ENCODE measurements at places on chromosomes 7 and 10. TPM values are rescaled to one million over a fixed set of nuclear protein-coding genes. Genes with fewer than 3 reads are reported as not detected.

GRCh38 chr7:45035893-45036292 lies 35.9 kb downstream of the CCM2 start:
- DNase-seq = no peak

DNA sequence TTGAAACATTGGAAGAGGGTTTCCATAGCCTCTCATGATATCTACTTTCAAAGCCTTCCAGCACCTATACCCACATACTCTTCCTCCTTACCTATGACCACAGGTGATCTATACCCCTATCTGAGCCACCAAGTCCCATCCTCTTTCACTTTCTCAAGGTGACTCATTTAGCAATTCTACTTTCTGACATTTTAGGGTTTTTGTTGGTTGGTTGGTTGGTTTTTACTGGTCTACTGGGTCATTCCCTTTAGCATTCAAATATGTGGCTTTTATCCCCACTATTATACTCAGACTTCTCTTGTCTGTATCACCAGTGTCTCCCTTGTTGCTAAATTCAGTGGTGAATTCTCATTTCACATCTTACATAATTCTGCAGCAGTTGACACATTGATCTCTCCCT lies 130.4 kb upstream of the STEAP4 start:
- no peak for DNase-seq

GRCh38 chr7:87877366-87878040 lies 1.2 kb downstream of the DBF4 start:
- DNase-seq = peak; percentile 26

DNA sequence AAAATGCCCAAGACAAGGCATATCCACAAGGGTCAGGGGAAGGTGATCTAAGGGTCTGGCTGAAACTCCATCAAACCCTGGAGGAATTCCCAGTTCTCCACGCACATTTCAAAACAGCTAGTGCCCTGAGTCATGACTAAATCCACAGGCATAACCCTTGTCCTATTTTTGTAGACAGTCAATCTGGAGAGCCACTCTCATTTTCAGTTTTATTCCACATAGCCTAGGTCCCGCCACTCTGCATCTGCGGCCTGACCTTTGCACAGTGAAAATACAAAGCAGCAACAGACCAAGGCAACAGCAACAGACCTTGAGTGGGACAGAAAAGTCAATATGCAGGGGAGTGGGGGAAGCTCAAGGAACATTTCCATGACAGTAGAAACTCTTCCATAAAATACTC lies 201.4 kb upstream of the NPVF start:
- peak; percentile 59 for DNase-seq

DNA sequence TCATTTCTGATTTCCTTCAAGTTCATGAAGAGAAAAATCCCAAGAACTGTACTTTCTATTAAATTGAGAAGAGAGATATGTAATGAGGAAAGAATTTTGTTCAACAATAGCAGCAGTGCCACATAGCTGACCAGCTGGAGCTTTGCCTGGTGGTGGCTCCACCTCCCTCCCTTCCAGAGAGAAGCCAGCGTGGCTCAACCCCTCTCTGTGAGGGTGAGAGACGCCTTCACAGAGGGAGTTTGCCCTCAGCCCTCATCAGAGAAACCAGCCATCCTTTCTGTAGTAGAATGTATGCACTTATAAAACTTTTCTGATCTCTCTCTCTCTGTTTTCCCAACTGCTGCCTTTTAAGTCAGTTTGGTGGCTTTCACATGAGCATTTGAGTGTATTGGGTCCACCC lies 20.5 kb upstream of the COL1A2 start:
- peak; percentile 98 for DNase-seq

- DNase-seq = no peak
Measured at GRCh38 chr7:25996006-25996408, 156.0 kb upstream of the NFE2L3 start.

DNA sequence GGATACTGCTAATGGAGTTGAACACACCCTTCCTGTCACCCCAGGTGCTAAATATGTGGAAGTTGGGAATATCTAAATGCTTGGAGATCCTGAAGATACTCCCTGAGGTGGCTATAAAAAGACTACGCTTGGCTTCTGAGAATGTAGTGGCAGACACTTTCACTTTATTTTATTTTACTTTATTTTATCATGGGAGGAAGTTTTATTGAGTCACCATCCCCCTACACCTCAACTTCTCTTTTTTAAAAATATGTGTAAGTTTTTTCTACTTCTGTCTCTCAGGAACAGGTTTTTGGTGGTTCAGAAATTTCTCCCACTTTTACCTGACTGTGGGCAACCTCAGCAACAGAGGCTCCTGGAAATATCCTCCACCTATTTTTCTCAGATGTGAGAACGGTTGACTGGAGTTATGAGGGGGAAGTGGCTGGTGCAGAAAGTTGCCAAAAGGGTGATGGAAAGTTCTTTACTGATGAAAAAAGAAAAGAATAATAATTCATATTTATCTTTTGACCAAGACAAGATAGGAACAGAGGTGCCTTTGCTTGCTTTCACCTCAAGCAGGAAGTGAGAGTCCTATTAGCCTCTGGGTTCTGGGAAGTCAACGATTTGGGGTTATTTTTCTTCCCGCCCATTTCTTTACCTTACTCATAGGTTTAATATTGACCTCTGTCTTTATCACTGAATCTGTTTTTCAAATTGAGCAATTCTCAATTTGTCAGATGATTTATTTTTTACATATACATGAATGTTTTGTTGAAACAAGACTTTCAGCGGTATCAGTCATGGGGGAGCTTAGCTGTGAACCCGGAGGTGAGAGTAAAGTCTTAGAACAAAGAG lies 103.6 kb downstream of the AHR start:
- no peak for DNase-seq

GRCh38 chr10:119359025-119359424 lies 151.7 kb downstream of the GRK5 start:
- no peak for DNase-seq

- peak; percentile 46 for DNase-seq
Measured at GRCh38 chr10:132684164-132684891, 101.6 kb downstream of the NKX6-2 start.

DNA sequence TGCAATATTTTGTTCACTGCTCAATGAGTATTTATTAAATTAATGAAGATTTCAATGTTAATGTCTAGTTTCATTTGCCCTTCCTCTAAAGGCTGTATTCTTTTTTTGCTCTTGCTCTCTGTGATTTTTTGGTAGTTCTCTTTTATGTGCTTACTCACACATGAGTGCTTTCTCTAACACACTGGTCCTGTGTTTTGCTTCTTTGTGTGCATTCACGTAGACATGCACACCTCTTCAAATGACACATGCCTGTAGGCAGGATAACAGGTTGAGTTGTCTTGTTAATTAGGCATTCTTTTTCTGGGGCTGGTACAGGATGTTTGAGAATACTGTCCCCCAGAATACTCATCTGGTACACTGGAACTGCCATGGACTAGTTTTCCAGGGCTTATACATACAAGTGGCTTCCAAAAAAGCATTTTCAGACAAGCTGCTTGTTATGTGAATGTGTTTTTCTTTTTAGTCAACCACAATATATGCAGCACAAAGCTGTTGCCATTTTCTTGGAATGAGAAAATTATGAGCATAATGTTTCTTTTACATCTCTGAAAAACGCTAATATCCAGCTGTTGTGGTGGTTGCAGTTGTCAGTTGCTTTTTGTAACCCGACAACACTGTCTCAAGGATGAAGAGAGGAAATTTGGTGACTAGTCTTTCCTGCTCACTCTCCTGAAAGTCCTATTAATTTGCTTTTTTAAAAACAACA lies 416.4 kb downstream of the AUTS2 start:
- no peak for DNase-seq

- DNase-seq = no peak
Measured at GRCh38 chr7:119842337-119842736, 430.6 kb upstream of the KCND2 start.

- no peak for DNase-seq
Measured at GRCh38 chr7:32489788-32490126, 423 bp downstream of the LSM5 start.

- no peak for DNase-seq
Measured at GRCh38 chr7:75660566-75661215, 78.0 kb downstream of the HIP1 start.

- DNase-seq = no peak
Measured at GRCh38 chr10:1063232-1063865, 7.2 kb downstream of the WDR37 start.

- DNase-seq = no peak
Measured at GRCh38 chr10:59991117-59991516, 84.8 kb upstream of the CCDC6 start.

DNA sequence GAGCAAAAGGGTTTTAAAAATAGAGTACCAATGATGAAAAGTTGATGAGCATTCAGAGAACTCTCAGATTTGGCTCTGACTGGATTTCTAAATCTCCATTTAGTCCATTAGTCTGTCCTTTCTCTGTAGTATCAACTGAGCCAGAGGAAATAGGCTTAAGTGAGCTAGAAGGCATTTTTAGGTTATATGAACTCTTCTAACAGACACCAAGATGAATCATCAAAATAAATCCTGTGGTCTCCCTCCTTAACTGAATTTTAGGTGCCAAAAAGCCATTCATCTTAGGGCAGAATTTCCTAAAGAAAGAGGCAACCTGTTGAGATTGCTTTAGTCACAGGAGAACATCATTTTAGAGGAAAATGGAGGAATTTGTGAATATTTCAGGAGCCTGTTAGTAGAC lies 305.1 kb downstream of the AUTS2 start:
- DNase-seq = peak; percentile 3

GRCh38 chr7:128701062-128701785 lies 29.1 kb downstream of the GARIN1A start:
- DNase-seq = no peak

DNA sequence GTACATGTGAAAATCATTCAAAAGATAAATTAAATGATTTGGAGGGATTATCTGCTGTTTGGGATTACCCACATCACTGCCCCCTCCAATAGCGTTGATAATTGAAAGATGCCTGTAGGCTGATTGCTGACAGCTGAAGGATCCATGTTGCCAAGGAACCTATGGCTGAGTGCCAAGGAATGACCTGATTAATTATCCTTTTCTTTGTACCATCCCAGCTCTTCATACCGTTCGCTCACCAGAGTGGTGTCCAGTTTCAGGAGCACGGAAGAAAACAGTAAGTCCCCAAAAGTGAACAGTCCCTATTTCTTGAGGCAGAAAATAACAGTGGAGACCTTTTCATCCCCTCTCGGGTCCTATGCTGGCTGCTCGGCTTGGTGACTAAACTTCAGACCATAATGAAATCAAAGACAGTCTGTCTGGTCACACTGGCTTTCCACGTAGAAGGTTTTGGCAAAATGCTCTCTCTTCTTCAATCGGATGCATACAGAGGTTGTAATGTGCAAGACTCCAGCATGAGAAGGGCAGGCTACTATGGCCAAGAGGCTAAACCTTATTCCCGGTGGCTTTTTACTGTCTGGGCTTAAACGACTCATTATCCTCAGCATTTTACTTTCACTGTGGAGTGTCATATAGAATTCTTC lies 108.8 kb downstream of the SPAG6 start:
- peak; percentile 38 for DNase-seq

GRCh38 chr10:2173327-2173726 lies 436.0 kb upstream of the ADARB2 start:
- DNase-seq = no peak

- peak; percentile 32 for DNase-seq
Measured at GRCh38 chr7:41700044-41700471, 2.8 kb downstream of the INHBA start.

DNA sequence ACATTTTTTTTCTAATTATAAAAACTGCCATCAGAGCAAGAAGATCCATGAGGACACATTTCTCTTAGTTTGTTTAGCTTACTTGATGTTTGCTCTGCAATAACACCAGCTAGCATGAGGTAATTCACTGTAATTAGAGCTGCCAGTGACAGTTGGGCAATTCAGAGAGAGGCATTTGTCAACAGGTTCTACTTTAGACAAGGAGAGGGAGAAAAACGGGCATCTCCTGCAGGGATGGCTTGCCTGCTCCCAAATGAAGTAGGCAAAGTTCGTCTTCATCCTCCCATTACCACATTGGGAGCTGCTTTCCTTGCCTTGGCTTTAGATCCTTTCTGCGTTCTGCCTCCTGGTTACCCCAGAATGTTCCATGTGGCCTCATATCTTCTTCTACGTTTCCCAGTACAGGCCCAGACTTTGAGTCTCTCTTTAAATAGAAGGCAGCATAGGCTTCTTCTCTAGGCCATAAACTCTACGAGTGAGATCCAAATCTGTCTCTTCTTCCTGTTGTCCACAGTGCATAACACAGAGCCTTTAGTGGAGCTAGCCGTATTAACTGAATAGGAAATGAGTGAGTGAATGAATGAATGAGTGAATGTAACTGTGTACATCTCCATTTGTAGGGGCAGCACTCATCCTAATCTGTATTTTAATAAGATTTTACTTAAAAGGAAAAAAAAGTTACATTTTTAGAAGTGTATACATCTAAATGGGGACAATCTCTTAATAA lies 21.2 kb downstream of the ASB15 start:
- no peak for DNase-seq

DNA sequence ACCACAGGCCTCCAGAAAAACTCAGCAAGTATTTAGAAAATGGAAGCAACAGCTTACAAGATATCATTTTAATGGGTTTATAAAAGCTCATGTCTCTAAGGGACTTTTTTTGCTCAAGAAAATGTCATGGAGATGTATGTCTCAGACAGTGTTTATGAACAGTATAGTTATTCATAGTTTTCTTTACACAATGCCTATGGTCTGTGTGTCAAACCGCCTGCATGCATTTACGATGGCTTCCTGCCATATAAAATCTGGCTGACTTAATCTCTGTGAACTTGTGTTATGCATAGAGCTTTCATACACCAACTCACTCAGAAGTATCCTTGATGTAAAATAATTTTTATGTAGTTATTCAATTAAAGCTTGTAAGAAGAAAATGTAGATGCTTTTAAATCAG lies 1314.2 kb upstream of the LRRTM3 start:
- DNase-seq = no peak

GRCh38 chr10:29588629-29589421 lies 45.9 kb downstream of the SVIL start:
- peak; percentile 68 for DNase-seq

GRCh38 chr7:155358066-155358947 lies 60.6 kb downstream of the INSIG1 start:
- peak; percentile 26 for DNase-seq

GRCh38 chr10:80186364-80187012 lies 18.8 kb downstream of the ANXA11 start:
- peak; percentile 57 for DNase-seq

GRCh38 chr10:23525406-23525805 lies 86.5 kb downstream of the OTUD1 start:
- DNase-seq = peak; percentile 40

GRCh38 chr7:132545756-132546155 lies 30.5 kb downstream of the PLXNA4 start:
- no peak for DNase-seq

The SPDYE9 gene
- not detected for total RNA-seq

The CACNB2 gene
- total RNA-seq = 0.32 TPM

The LRRC18 gene
- total RNA-seq = not detected

The FAM221A gene
- total RNA-seq = 0.43 TPM

The RNF32 gene
- total RNA-seq = 1.1 TPM

The CTTNBP2 gene
- total RNA-seq = not detected

The GRM8 gene
- not detected for total RNA-seq

The TLX1 gene
- not detected for total RNA-seq

The CPSF4 gene
- total RNA-seq = 44.9 TPM

The INSYN2A gene
- 0.43 TPM for total RNA-seq

The OTUD1 gene
- total RNA-seq = 8.1 TPM

The SHH gene
- total RNA-seq = not detected

The GRM3 gene
- not detected for total RNA-seq

The FOXL3 gene
- total RNA-seq = not detected

The RET gene
- not detected for total RNA-seq

The TMEM225B gene
- not detected for total RNA-seq

The MYO3A gene
- not detected for total RNA-seq

The NRBF2 gene
- total RNA-seq = 31.8 TPM

The LLCFC1 gene
- not detected for total RNA-seq

The NUP42 gene
- total RNA-seq = 34.2 TPM

All from GM23248 (cell line).